Activated T-cell treated with anti-CD3 and anti-CD28 coated beads, Interleukin-2, amount 50 U/mL, for 24 hours (primary cell): ENCODE measurements at places on chromosomes 16 and 17.

DNA sequence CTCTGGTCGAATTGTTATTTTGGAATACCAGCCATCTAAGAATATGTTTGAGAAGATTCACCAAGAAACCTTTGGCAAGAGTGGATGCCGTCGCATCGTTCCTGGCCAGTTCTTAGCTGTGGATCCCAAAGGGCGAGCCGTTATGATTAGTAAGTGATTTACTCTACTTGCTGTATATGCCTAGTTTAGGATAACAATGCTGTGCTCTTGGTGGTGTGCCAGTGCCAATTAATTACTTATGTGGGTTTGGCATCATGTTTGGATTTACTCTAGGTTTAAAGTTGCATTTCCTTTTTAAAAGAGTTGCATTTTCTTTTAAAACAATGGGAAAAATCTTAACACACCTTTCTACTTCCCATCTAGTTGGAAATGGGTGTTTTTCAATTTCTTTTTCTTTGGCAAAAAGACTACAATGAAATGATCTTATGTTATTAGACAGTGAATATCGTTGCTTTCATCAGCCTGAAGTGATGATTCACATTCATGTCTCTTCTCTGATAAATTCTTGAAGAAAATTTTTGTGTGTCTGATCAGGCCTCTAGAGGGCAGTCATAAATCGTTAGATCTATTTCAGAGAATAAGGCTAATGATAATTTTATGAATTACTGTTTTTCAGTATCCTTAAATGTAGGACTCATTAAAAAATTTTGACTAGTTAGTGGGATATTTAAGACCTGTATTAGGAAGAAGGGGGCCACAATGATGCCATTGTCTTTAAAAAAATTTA is 5.6 kb downstream of the SF3B3 start:
- no peak for DNase-seq

GRCh38 chr17:11296994-11297393 is 56.0 kb downstream of the SHISA6 start:
- no peak for DNase-seq

DNA sequence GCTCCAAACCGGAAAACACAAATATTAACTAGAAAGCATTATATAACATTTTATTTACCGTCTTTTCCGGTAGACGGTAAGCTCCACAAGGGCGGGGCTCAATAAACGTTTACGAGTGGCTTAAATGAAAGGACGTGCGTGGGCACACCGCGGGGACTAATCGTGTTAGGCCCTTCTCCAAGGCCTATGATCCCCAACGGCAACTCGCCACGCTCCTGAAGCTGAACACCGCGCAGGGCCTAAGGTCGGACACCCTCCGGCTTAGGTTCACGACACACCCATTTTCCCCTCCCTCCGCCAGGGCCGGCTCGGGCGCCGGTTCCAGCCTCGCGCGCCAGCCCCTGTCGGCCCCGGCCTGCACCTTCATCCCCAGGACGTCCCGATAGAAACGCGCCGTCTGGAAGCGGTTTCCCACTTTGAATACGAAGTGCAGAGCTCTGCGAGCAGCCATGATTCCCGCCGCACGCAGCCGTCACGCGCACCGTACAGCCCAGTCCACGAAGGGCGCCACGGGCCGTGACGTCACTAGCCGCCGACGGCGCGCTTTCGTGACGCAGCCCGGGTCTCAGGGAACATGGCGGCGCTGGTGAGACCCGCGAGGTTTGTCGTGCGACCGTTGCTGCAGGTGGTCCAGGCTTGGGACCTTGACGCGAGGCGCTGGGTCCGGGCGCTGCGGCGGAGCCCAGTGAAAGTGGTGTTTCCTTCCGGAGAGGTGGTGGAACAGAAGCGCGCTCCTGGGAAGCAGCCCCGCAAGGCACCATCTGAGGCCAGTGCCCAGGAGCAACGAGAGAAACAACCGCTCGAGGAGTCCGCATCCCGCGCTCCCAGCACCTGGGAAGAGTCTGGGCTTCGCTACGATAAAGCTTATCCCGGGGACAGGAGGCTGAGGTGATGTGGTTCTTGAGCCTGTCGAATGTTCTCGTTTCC is at the start of the genes GLOD4 and MRM3:
Gene GLOD4 (minus strand): TSS at position 476 of the 927 bp plus-strand sequence. CDS start 25 bp downstream, at position 451.
Gene MRM3 (plus strand): TSS at position 549 of the 927 bp plus-strand sequence. CDS start 26 bp downstream, at position 575.
- peak; percentile 98 for DNase-seq

GRCh38 chr17:43556292-43556691 is 10.2 kb upstream of the ETV4 start:
- no peak for DNase-seq

GRCh38 chr16:508884-509736 is 18.4 kb upstream of the CAPN15 start:
- DNase-seq, result no peak

DNA sequence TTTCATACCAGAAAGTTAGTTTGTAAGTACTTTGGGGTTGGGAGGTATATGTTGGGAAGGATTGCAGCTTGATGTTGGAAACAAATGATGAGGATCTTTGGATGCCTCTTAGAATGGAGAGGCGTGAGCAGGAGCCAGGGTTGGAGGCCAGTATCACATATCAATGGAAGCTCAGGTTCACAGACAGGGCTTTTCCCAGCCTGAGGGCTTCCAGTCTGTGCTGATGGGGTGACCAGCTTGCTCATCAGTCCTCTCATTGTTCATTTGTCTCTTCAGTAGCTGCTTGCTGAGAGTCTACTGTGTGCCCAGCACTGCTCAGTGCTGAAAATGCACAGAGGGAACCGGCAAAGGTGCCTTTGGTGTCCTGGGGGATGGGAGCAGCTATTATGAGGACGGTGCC is 5.8 kb downstream of the DNAAF1 start:
- DNase-seq, result no peak

- no peak for DNase-seq
These were observed 79.8 kb downstream of the ZNF778 start for GRCh38 chr16:89297156-89297874.

GRCh38 chr17:81339534-81340296 is 44.6 kb upstream of the SLC38A10 start:
- no peak for DNase-seq

DNA sequence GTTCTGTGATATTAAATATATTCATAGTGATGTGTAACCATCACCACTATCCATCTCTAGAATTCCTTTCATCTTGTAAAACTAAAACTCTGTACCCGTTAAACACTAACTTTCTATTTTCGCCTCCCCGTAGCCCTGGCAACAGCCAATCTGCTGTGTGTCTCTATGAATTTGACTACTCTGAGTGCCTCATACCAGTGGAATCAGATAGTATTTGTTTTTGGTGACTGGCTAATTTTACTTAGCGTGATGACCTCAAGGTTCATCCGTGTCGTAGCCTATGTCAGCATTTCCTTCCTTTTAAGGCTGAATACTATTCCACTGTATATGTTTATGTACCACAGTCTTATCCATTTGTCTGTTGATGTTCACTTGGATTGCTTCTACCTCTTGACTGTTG is 18.2 kb downstream of the CHD9 start:
- no peak for DNase-seq

DNA sequence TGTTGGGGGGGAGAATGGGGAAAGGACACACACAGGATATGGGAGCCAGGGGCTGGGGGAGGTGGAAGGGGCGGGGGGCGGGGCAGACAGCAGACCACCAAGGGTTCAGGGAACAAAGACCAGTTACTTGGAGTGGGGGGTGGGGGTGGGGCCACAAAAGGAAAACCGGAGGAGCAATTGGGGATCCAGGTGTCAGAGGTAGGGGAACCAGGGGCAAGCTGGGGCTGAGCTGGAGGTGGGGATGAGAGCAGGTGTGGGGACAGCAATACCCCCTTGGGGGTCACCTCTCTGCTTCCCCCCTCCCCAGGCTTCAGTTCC is 1.4 kb upstream of the ORAI3 start:
- no peak for DNase-seq

- peak; percentile 74 for DNase-seq
These were observed 997 bp downstream of the ACADVL start for GRCh38 chr17:7220593-7221277.

GRCh38 chr17:55694286-55694910 is 28.3 kb downstream of the TMEM100 start:
- no peak for DNase-seq

GRCh38 chr17:30321314-30321713 is 12.5 kb downstream of the TMIGD1 start:
- DNase-seq, result no peak

- DNase-seq, result no peak
These were observed 79.3 kb downstream of the PCTP start for GRCh38 chr17:55829995-55830612.

GRCh38 chr17:44207743-44208142 is 8.1 kb upstream of the ATXN7L3 start:
- no peak for DNase-seq

DNA sequence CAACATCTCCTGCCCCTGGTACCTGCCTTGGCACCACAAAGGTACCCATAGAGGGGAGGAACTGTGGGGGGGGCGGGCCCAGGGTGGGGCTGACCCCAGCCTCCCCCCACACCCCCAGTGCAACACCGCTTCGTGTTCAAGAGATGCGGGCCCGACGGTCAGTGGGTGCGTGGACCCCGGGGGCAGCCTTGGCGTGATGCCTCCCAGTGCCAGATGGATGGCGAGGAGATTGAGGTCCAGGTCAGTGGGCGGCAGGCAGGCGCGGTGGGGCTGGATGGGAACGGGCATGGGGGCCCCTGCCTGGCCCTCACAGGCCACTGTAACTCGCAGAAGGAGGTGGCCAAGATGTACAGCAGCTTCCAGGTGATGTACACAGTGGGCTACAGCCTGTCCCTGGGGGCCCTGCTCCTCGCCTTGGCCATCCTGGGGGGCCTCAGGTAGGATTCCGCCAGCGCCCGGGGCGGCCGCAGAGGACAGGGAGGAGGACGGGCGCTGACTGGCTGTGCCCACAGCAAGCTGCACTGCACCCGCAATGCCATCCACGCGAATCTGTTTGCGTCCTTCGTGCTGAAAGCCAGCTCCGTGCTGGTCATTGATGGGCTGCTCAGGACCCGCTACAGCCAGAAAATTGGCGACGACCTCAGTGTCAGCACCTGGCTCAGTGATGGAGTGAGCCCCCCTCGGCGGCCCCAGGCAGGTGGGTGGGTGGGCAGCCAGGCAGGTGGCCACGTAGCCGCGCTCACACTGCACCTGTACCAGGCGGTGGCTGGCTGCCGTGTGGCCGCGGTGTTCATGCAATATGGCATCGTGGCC is 7.1 kb downstream of the GCGR start:
- DNase-seq, result no peak

DNA sequence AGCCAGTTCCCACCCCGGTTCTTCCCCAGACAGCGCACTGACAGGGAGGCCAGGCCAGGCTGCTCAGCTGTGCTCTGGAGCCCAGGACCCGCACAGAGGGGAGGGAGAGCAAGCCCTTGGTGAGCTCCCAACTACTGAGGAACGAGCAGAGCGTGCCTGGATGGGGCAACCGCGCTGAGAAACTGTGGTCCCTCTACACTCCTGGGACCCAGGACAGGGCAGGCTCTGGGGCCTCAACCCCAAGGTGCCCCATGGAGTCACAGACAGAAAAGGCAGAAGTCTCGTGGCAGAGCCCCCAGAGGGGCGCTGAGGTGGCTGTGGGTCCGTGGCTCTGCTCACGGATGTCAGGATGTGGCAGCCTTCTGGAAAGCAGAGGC is 16.3 kb downstream of the SLX4 start:
- no peak for DNase-seq

DNA sequence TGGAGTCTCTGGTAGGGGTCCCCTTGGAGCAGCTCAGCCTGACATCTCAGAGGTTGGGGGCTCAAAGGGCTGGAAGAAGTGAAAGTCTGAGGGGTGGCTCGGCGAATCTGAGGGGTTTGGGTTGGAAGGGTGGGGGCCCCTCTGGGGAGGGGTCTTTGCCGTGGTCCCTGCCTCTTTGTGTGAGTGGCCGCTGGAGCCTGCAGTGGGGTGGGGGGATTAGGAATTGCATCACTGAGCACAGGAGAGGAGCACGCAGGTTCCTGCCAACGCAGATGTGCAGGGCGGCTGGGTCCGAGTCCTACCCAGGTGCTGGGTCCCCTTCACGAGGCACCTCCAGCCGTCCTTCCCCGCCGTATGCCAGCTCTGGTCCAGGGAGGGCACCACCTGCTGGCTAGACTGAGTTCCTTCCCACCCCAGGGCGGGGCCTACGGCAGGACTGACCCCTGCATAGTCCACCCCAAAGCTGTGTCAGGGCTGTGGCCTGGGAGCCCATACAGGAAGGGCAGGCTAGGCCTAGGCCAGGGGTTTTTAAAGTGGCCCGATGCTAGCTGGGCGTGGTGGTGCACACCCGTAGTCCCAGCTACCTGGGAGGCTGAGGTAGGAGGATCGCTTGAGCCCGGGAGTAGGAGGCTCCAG is 9.9 kb downstream of the FMNL1 start:
- peak; percentile 59 for DNase-seq

DNA sequence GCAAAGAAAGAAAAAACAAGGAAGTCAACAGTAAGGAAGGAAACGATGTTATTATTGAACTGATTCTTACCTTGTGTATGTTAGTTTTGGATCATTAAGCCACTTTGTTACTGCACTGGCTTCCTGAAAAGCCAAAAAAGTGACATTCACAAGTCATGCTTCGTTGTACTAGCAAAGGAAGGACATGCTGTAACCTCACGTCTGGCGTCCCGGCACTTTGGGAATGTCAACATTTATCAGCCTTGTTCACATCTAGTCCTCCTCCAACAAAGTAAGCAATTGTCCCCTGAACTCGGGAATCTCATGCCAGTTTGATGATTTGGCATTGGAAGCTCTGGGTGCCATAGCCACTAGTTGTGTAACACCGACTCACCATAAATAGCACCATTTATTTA is 731 bp upstream of the MKS1 start:
- DNase-seq, result peak; percentile 37

DNA sequence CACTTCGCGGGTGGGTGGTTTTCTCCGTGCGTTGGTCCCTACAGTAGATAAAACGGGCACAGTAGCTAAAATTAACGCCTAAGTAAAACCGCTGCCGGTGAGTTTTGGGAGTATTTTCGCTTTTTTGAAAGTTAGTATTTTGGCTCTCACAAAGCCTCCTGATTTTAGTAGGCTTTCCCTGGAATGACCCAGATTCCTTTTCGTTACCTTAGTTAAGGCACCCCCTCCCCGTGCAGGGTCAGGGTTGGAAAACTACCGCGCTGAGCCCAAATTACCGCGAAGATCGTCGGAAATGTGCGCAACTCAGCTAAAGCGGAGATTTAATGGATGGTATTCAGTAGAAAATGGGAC is 28.3 kb upstream of the ST6GALNAC1 start:
- no peak for DNase-seq

DNA sequence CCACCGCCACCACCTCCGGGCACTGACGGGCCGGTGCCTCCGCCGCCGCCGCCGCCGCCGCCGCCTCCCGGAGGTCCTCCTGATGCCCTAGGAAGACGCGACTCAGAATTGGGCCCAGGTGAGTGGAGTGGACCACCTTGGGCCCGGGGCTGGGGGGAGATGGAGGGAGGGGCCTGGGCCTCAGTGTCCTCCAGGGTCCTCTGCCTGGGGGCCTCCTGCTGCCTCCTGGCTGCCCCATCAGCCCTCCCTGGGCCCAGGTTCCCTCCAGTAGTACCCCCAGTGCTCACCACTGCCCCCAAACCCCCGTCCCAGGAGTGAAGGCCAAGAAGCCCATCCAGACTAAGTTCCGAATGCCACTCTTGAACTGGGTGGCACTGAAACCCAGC is 19.9 kb downstream of the SPATA32 start:
- no peak for DNase-seq

- no peak for DNase-seq
These were observed 709 bp upstream of the ZNF764 start for GRCh38 chr16:30558789-30559377.

GRCh38 chr16:56357241-56357764 is 68.0 kb downstream of the AMFR start:
- peak; percentile 44 for DNase-seq

GRCh38 chr17:66944351-66945146 is 20.0 kb upstream of the CACNG4 start:
- no peak for DNase-seq

- no peak for DNase-seq
These were observed 1.9 kb upstream of the MTSS2 start for GRCh38 chr16:70687671-70688245.
